ENCODE measurements at places on chromosomes 1 and 21.
A peak's percentile ranks its signal among the peaks of the same experiment; 100 is the strongest.

DNA sequence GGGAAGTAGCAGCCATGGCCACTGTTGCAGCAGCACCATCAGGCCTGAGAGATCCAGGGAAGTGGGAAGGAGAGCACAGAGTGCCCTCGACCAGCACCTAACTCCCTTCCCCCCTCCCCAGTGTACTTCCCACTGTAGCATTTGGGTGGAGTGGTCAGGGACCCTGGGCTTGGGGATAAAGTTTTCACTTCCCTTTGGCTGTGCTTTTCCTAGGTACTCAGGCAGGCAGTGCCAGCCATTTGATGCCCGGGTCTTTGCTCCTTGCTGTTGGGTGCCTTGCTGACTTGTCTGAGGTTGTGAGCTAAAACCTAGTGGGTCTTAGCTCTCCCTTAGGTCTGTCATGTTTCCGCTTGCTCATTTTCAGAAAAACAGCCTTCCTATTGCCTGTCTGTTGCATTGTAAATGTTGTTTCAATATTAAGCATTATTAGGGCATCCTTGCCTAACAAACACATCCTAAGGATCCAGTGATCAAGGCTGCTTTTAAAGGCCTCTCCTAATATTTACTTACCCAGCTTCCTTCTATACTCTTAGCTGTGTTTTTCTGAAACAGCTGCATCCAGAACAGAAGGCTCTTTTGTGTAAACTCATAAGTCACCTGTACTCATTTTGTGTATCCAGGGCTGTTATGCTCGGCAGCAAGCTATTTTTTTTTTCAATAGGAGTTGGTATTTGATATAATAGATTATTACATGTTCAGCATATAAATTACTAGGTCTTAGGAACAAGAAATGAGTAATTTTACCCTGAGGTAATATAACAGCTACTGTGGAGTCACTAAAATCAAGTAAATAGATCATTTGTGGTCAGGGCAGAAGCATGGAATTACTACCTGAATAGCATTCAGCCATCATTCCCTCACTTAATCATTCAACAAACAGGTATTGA lies 418.6 kb upstream of the PROX1 start:
- peak; percentile 32 for DNase-seq

DNA sequence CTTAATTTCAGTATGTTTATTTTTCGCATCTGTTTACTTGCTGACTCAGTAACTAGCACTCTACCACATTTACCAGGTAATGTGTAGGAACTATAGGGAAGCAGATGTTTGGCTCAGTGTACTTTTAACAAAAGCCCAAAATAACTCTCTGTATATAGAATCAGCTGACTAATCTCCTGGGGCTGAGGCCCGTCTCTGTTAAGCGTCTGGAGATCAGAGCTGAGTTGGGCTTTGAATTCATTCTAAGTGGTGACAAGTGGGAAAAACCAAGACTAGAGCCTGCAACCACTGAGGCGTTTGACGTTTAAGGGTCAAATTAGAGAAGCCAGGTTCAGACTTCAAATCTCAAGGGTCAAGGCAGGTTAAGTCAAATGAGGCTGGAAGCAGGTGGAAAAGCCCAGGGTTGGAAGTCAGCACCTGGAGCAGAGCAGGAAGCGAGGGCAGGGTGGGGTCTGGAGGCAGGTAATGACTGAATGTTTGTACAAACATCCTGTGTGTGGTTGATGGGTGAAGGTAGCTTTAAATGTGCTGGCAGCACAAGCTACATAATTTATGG lies 56.8 kb upstream of the LYST start:
- DNase-seq: peak; percentile 77

GRCh38 chr1:100860397-100860991 lies 34.1 kb downstream of the EXTL2 start:
- DNase-seq: no peak

- DNase-seq: no peak
These were observed 866 bp upstream of the FNDC5 start for GRCh38 chr1:32871364-32872191.

GRCh38 chr1:241125286-241125685 lies 231.7 kb downstream of the RGS7 start:
- no peak for DNase-seq

- DNase-seq: peak; percentile 41
These were observed 35.7 kb upstream of the GPR88 start for GRCh38 chr1:100502052-100502792.

DNA sequence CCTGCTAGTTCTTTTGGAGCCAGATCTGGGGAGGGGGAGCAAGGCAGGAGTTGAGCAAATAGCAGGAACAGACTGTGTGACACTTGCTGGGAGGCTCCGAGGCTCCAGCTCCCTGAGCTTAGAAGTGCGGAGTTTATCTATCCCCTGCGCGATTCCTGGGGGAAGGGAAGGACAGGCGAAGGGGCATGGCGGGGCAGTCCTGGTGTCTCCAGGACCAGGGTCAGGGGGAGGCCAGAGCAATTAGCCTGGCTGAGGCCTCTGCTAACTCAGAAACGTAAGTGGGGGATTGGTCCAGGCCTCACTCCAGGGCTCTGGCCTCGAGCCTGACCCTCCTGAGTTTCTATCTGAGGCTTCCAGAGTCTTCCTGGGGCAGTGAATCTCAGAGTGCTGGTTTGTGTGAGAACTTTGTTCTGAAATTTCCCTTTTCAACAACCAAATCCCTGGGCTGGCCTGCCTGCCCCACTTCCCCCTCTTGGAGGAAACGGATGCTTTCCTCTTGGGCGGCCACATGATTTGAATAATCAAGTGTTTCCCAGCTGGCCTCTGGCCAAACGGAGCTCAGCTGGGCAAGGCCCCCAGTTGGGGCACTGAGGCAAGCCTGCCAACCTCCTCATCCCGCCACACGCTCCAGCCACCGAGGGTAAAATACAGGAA lies 15.6 kb downstream of the ALPL start:
- no peak for DNase-seq

GRCh38 chr1:21716169-21716568 lies 47.0 kb upstream of the RAP1GAP start:
- no peak for DNase-seq

- no peak for DNase-seq
These were observed 35.2 kb downstream of the TP53BP2 start for GRCh38 chr1:223810586-223810985.

DNA sequence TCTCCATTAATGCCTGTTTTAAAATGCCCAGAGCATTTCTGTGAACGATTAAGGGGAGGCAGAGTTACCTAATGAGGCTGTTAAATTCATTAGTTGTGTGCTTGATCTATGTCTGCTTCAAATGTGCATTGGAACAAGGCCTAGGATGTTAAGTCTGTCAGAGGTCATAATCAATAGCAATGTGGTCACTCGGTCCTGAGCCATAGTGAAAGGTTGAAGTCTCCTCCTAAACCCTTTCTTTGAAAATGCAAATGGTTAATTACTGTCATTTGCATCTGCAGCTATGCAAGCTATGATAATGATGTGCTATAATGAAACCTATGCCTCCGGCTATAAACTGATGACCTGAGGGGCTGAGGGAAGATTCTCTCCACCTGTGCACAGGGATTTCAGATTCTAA lies 114.2 kb upstream of the NR5A2 start:
- DNase-seq: no peak

DNA sequence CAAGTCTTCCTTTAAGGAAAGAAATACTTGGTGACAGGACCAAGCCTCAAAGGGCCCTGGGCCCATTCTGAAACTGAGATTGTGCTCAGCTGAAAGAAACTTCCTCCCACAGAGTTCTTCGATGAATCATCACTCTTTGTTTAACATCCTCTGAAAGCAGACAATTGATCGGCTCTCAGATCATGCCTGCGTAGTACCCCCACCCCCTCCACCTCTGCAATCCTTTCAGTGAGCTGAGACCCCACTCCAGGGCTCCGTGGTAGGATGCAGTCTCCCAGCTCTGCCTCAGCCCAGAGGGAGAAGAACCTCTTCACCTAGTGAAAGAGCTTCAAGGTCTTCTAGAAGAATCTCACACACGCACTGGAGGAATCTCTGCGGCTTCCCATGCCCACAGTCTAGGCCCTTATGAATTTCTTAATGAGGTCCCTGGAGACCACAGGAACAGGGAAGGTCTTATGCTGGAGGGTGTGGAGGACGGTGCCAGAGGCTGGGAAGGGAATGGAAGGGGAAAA lies 104.9 kb upstream of the SOD1 start:
- no peak for DNase-seq

DNA sequence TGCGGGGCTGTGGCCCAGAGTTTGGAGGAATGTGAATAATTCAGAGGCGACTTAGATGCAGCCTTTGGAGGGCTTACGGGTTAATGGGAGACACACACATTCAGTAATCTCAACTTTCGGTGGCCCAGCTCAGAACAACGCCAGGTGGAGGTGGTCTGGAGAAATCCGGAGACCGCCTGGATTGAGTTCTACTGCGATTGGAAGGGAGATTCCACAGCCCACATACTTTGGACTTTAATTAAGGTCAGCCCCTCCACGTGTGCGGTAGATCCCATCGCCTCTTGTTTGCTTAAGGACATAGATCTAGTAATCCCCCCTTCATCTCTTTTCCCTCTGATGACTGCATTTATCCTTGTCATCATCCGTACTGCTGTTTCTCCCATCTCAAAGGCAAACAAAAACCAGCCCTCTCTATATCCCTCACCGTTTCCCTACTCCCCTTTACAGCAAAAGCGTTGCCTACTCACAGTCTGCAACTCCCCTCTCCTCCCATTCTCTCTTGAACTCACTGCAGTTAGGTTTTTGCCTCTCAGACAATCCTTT lies 720 bp upstream of the BSDC1 start:
- peak; percentile 16 for DNase-seq

GRCh38 chr1:82870332-82870731 lies 1069.6 kb downstream of the ADGRL2 start:
- DNase-seq: no peak

- peak; percentile 89 for DNase-seq
These were observed 51.5 kb downstream of the PTPRF start for GRCh38 chr1:43582162-43582566.

DNA sequence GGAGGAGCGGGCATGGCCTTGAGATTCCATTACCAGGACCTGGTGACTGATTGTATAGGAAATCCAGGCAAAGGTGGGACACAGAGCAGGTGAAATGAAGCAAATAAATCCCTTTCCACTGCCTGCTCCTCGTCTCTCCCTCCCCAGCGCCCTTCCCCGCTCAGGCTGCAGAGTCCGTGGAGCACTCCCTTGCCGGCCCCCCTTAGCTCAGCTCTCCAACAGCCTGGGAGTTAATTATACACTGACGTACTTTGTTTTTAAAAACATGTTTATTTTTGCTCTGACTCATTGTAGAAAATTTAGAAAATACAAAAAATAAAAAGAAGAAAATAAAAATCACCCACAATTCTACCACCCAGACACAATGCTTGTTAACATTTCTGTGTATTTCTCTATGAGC lies 61.7 kb downstream of the LGR6 start:
- peak; percentile 19 for DNase-seq

All from NCI-H1436 (cell line).